ENCODE measurements at places on chromosomes 5 and 9. TPM values are rescaled to one million over a fixed set of nuclear protein-coding genes. Genes with fewer than 3 reads are reported as not detected.

The ERMP1 gene
- 2.6 TPM for polyA plus RNA-seq

The SPINK1 gene
- polyA plus RNA-seq, result not detected

The CTSV gene
- 0.16 TPM for polyA plus RNA-seq

The PKN3 gene
- 0.95 TPM for polyA plus RNA-seq

GRCh38 chr9:134872482-134873231, 8.0 kb upstream of the FCN2 start:
- DNase-seq, result no peak

GRCh38 chr9:1713841-1714240, 301.3 kb upstream of the SMARCA2 start:
- no peak for DNase-seq

- DNase-seq, result no peak
Measured at GRCh38 chr5:94562327-94562971, 56.0 kb downstream of the KIAA0825 start.

GRCh38 chr9:15697446-15697851, 144.6 kb downstream of the CCDC171 start:
- DNase-seq, result peak; percentile 84
